Non-pigmented ciliary epithelial cell (primary cell): ENCODE measurements at places on chromosomes 5 and 9.

DNA sequence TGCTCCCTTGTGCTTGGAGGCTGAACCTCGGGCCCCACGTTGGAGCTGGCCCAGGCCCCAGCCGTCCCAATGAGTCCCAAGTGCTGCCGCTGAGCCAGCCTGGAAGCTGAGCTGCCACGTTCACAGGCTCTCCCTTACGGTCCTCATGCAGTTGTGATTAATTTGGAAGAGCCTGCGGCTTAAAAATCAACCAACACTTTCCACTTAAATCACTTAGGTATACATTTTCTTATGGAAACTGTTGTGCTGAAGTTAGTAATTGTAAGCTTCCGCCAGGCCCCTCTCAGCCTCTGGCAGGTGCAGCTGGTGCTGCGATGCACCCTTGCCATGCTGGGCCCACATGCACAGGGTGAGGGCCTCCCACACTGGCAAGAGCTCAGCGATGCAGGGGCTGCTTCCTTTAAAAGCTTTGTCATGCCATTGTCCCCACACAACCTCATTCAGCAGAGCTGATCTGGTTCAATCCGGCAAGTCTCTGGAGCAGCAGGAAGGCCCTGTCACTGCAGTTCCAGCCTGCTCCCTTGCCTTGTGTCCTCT lies 61.0 kb downstream of the IPPK start:
- DNase-seq = no peak

- DNase-seq = no peak
Observed at GRCh38 chr5:89729623-89730301, 679.8 kb downstream of the CETN3 start.

DNA sequence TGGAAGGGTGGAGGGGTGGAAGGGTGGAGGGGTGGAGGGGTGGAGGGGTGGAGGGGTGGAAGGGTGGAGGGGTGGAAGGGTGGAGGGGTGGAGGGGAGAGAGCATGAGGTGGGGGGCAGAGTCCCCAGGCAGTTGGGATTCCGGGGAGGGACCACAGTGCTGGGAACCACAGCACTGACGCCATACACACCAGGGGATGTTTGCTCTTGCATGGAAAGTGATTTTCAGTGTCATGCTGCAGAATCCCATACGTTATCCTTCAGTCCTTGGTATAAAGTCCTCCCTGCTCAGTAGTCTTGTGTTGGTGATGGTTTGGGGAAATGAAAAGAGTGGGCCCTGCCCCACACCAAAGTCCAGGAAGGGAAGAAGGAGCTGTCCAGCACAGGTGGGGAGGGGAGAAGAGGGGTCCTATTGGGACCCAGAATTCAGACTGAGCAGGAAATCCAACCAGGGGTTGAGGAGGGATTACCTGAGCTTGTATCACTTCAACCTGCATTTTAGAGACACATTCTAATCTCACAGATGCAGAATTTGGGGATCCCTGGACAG lies 5.5 kb upstream of the FIBCD1 start:
- no peak for DNase-seq

- no peak for DNase-seq
Observed at GRCh38 chr9:109213285-109214121, 46.5 kb upstream of the FRRS1L start.

DNA sequence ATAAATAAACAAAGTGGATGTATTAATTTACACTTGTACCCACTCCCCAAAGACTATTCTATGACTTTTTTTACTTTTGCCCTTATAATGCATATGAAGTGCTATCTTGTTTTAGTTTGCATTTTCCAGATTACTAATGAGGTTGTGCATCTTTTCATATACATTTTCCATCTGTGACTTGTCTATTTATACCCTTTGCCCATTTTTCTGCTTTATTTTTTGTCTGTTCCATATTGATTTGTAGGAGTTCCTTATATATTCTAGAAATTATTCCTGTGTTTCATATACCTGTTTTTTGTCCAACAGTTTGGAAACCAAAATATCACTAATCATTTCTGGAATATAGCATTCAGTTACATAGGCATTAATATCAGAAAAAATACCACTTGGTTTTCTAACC lies 54.0 kb upstream of the SLC30A5 start:
- no peak for DNase-seq

DNA sequence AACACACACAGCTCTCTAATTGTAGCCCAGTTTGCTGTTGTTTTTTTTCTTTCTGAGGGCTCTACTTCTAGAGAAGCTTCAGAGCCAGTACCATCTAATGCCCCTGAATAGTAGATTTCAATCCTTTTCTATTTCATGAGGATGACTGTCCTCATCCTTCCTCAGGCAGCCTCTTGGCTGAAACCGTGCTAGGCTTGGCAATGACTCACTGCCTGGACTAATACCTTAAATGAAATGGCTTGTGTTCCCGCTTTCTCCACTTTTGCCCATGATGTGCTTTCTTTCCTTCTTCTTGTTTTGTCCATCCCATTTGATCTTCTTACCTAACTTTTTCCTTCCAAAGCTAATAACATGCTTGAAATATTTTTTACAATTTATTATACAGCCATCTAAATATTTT lies 80.1 kb downstream of the ITGA1 start:
- no peak for DNase-seq

DNA sequence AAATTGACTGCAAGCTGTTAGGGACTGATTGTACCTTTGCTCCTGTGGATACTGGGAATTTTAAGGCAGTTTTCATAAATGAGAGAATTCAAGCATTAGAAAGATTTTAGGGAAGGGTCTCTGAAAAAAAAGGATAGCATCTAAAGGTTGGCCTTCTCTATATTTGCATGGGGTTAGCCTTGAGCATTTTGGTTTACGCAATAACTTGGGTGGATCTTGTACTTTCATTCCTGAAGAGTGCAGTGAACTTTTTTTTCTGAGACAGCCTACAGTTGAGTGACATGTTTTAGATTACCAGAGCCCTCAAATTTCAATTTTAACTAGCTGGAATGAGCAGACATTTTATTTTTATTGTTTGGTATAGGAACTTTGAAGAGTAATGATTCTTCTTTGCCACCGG lies 91.6 kb upstream of the NR3C1 start:
- DNase-seq = no peak
